ENCODE measurements at places on chromosomes 12 and 14.

DNA sequence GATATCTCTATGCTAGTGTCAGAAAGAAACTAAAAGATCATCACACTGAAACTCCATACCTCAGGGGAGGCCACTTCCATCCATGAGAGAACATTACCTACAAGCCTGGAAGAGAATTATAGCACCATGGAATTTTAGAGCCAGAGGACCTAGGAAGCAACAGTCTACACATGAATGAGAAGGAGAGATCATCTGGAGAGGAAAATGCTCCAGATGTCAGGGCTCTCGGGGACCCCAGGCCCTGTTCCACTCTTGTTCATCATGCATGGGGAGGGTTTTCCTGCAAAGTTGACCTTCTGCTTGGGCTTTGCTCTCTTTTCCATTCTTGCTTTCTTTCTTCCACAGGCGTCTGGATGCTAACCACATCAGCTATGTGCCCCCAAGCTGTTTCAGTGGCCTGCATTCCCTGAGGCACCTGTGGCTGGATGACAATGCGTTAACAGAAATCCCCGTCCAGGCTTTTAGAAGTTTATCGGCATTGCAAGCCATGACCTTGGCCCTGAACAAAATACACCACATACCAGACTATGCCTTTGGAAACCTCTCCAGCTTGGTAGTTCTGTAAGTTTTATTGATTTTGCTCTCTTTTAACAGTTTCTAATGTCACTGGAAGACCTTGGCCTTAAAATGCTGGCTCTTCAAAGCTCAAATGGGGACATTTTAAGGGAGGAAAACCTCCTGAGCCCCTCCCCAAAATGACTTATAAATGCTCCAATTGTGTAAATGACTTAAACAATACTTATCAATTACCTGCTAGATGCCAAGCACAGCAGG is 110.7 kb downstream of the ZFC3H1 start:
- DNase-seq: no peak

GRCh38 chr14:63770187-63770807 is 42.4 kb upstream of the SGPP1 start:
- peak; percentile 55 for DNase-seq

- no peak for DNase-seq
Measured at GRCh38 chr14:70653662-70654061, 11.9 kb downstream of the TTC9 start.

GRCh38 chr14:72256055-72256454 is 323.8 kb downstream of the RGS6 start:
- DNase-seq: no peak

- peak; percentile 39 for DNase-seq
Measured at GRCh38 chr12:14681625-14682024, 14.8 kb downstream of the GUCY2C start.

GRCh38 chr12:25979059-25979458 is 20.6 kb downstream of the RASSF8 start:
- no peak for DNase-seq

- DNase-seq: no peak
Measured at GRCh38 chr14:30354439-30354838, 204.5 kb upstream of the G2E3 start.

GRCh38 chr12:47100160-47100559 is 20.4 kb upstream of the AMIGO2 start:
- no peak for DNase-seq

DNA sequence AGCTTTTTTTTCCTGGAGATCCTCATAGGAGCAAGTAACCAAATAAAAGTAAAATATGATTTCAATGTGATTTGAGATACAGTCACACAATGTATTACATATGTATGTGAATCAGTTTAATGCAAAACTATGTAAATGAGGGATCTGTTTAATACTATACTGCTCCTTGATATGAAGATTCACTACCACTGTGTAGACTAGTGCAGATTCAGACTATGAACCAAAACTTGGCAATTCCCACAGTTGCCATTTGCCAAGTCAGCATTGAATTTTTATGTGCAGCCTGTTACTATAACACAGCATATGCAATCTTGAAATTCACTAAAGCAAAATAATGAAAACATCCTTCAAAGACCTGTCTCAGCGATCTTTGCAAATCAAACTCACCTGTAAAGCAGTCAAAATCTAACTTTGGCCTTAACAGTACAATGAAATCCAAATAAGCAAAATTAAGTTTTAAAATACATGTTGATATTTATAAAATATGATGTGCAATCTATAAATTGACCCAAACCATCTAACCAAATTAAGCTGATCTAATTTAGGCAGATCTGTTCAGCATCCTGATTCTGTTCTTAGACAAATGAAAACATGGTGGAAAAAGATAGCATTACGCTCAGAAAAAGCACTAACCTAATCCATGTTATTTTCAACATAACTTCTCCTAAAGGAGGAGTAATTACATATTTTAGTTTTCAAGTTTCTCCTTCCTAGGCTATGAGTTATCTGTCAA is 25.5 kb upstream of the LMNTD1 start:
- DNase-seq: no peak

- DNase-seq: peak; percentile 59
Measured at GRCh38 chr14:102688290-102688689, 89.0 kb upstream of the TRAF3 start.

GRCh38 chr14:34671716-34672115 is 41.8 kb upstream of the SNX6 start:
- no peak for DNase-seq

- DNase-seq: no peak
Measured at GRCh38 chr12:5861416-5861815, 83.6 kb downstream of the ANO2 start.

GRCh38 chr12:82426081-82426480 is 67.8 kb downstream of the METTL25 start:
- DNase-seq: no peak

DNA sequence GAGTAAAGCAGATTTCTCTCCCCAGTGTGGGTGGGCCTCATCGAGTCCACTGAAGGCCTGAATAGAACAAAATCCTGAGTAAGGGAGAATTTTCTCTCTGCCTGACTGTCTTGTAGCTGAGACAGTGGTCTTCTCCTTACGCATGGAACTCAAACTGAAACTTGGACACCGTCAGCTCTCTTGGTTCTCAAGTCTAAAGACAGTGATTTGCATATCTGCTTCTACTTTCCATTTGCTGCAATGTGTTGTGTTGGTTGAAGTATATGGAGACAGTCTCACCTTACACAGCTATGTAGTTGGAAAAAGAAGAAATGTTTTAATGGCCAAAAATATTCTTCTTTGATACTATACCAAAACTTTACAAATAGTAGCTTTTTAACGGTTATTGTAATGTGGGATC is 160.2 kb upstream of the LMNTD1 start:
- no peak for DNase-seq

DNA sequence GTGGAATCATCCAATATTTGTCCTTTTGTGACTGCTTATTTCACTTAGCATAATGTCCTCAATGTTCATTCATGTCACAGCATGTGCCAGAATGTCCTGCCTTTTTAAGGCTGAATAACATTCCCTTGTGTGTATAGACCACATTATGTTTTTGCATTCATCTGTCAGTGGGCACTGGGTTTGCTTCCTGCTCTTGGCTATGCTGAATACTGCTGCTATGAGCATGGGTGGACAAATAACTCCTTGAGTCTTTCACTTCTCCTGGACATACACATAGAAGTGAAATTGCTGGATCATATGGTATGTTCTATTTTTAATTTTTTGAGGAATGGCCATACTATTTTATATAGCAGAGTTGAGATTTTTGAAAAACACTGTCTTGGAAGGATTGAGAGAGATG is 46.9 kb downstream of the GPR68 start:
- DNase-seq: no peak

- peak; percentile 79 for DNase-seq
Measured at GRCh38 chr14:22314183-22314820, 274.7 kb downstream of the DAD1 start.

DNA sequence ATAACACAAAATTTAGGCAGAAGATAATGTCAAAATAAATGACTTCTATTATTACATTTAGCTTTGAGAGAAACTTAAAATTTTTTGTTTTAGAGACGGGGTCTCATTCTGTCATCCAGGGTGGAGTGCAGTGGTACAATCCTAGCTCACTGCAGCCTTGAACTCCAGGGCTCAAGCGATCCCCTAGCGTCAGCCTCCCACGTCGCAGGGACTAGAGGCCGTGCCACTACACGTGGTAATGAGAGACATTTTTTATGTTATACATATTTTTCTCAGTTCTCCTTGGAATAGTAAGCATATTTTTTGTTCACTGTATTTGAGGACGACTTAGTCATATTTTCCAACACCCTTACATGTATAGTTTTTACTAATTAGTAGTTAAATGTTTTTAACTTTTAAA is 21.5 kb upstream of the NUDT4 start:
- DNase-seq: no peak

DNA sequence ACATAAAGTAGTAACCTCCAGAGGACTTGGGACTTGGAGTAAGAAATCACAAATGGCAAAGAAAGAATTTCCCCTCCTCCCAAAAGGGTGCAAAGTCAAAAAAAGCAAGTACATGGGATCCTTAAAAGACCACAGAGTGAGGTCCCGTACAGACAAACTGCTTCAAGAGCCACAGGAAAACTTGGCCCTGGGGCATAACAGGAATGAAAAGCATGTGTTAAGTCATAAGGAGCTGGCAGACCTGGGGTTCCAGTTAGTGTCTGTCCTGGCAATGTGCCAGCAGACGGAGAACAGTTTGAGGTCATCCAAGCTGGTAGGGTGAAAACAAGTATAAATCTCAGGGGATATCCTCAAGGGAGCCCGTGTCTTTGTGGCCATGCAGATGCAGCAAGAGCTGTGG is 73.2 kb downstream of the HSD17B6 start:
- no peak for DNase-seq

GRCh38 chr12:2551412-2551900 is 243.3 kb upstream of the FKBP4 start:
- no peak for DNase-seq

DNA sequence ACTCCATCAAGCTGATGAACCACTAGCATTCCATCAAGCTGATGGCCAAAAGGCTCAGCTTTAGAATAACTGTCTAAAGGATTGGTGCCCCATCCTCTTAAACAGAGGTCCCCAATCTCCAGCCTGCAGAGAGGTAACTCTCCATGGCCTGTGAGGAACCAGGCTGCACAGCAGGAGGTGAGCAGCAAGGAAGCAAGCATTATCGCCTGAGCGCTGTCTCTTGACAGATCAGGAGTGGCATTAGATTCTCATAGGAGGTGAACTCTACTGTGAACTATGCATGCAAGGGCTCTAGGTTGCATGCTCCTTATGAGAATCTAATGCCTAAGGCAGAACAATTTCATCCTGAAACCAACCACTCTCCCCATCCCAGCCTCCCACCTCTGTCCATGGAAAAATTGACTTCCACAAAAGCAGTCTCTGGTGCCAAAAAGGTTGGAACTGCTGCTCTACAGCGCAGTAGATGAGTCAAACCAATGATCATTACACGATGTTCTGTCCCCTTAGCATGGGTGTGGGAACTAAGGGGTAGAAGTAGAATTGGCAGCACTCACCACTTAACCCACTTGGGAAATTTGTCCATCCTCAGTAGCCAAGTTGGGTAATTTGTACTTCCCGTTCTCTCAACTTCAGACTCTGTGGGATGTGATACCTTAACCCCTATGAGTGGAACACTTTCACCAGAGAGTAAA is 66.9 kb downstream of the ANKS1B start:
- no peak for DNase-seq

DNA sequence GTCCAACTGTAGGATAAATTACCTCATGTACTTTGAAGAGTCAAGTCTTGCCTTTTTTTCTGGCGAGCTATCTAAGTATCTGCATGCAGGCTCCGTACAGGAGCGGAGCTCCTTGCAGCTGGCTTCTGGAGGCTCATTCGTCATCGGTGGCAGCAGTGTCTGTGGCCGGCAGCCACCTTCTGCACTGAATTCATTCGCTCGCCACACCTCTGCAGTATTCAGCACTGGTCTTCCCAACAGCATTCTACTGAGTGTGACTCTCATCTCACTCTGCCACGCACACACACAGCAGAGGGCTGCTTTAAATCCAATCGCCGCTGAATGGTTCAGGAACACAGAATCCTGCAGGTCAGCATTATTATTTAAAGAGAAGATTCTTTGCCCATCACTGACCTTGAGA is 200.0 kb downstream of the GLT1D1 start:
- no peak for DNase-seq

DNA sequence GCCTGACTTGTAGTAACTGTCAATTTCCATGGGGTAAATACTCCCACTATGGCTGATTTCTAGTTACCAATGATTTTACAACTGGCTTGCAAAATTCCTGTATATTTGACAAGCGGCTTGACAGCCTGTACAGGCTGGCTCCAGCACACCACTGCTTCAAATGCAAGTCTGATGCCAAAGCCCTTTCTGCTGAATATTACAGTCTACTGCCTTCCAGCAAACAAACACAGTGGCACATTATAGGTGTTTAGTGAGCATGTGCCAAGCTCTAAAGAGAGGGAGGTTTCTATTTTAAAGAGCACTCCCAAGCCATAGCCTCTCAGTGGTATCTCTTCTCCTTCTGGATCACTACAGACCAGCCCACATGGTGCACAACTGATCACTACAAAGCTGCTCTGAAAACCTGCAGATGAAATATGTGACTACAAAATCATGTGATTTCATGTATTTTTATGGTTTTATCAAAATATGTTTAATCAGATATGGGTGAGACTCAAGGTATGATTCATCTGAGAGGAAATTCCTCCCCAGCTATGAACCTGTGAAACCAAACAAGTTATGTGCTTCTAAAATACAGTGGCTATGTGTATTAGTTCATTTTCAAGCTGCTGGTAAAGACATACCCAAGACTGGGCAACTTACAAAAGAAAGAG is 101.5 kb downstream of the RPAP3 start:
- DNase-seq: no peak

DNA sequence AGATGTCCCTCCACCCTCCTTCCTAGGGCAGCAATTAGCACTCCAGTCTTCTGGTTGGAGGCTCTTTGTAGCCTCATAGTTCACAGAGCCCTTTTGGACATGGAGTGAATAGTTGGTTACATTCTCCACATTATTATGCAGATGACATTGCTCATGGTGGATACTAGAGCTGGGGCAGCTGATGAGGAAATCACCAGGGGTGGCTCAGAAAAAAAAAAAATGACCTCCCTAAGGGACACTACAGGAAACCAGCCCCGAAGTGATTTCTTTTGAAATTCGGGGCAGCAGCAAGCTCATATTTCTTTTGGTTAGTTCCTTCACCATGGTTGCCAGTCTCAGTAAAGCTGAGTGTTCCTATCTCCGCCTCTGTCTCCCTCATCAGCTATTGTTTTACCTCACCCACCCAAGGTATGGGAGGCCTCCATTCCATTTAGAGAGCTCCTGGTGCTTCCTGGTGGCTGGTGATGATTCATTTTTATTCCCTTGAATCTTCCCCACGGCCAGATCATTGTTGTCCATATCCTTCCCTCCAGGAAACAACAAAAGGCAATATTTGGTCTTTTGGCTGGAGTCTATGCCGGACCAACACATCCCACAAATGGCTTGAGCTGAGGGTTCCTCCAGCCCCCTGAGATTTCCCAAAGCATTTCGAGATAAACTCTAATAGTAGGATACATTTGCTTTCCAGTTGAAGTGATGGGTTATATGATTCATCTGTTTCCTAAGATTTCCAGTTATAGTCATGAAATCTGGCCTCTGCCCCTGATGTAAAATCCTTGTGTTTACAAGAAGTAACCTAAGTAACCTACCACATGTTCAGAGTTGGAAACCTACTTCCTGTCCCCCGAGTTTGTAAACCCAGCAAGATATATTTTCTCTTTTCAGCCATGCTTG is 56.2 kb upstream of the NID2 start:
- no peak for DNase-seq

- DNase-seq: no peak
Measured at GRCh38 chr14:62445570-62445969, 599.7 kb downstream of the KCNH5 start.
